Frontal cortex (tissue), 4 donors: ENCODE measurements at places on chromosomes 12 and 14. TPM values are rescaled to one million over a fixed set of nuclear protein-coding genes. Genes with fewer than 3 reads are reported as not detected.

GRCh38 chr14:50018201-50018932 is 98.0 kb downstream of the VCPKMT start:
- DNase-seq: no peak

- DNase-seq: no peak
Measured at GRCh38 chr12:30905463-30906009, 21.0 kb upstream of the TSPAN11 start.

DNA sequence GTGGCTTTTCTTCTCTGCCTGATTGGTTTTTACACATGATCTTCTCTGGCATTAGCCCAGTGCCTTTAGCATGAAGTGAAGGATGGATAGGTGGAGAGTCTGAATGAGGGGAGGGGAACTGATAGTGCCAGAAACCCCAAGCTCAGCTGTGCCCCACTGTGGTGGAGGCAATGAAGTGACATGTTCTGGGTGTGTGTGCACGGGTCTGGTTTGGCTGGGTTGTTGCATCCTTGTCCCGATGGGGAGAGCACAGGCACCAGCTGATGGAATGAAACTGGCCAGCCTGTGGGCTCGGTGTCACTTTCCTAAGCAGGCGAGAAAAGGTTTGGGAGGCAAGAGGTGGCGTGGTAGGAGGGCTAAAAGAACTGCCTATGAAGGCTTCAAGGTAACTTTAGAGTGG is 65.3 kb downstream of the CACNA1C start:
- no peak for DNase-seq

- no peak for DNase-seq
Measured at GRCh38 chr12:43675048-43675904, 83.3 kb downstream of the PUS7L start.

- no peak for DNase-seq
Measured at GRCh38 chr12:54038871-54039414, 6.1 kb downstream of the HOXC5 start.

DNA sequence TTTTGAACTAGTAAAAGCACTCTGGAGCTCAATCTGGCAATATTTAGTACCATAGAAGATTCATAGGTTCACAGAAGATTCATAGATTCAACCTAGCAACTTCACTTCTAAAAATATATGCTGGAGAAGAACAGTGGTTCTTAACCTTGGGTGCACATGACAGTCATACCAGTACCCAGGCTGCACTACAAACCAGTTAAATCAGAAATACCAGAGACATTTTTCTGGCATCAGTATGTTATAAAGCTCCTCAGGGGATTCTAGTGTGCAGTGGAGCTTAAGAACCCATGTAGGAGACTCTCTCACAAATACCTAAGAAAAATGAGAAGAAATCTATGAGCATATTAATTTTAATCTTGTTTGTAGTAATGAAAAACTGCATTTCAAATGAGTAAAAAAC is 46.6 kb downstream of the CNTN1 start:
- no peak for DNase-seq

- DNase-seq: no peak
Measured at GRCh38 chr12:82855872-82856271, 169.2 kb downstream of the TMTC2 start.

DNA sequence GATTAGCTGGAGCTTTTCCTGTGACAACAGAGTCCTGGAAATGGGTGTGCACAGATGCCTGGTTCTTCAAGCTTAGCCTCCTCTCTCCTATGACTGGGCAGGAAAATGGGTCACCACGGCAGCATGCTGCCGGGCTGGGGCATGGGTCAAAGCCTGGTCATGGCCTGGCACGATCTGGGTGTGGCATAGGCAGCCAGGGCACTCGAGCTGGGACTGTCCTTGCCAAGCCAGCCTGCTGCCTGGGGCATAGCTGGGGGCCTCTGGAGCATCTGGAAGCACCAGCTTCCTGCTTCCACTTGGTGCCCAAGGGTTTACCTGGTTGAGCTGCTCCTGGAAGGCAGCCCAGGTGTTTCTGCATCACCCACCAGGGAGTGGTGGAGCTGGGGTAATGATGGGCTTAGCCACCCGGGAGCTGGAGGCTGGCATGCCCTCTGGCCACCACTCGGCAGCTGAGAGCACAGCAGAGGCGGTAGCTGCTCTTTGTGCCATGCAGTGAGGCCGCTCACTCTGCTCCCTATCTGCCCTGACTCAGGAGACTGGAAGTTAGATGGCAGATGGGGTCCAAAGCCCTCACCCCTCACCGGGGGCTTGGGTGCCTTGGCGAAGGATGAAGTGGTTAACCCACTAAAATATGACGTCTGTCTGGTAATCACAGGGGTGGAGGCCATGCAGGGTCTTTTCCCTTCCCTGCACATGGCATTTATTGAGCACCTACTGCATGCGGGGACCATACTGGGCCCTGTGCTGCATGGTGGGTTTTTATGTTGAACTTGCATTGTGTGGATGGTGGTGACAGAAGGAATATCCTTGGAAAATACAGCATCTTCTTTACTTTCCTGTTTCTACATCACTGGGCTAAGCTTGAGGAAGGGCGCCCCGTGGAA is 1.7 kb downstream of the OTUB2 start:
- DNase-seq: no peak

- no peak for DNase-seq
Measured at GRCh38 chr12:127928615-127929571, 338.1 kb upstream of the TMEM132C start.

DNA sequence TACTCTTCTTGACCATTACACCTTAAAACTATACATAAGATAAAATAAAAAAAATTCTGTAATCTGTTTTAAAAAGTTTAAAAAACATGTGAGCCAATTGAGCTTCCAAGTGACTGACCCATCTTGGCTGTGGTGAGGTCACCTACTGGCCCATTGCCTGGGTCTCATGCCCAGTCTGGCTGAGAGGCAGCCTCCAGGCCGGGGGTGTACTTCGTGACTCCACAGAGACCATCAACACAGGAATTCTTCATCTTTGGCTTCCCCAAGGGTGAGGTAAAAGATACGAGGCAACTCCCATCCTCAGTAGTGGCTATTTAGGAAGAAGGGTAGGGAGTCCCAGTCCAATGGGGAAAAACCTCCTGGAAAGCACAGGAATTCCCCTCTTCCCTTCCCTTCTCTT is 113.2 kb downstream of the APAF1 start:
- DNase-seq: peak; percentile 49

GRCh38 chr14:35416108-35416750 is 11.7 kb upstream of the NFKBIA start:
- DNase-seq: no peak

GRCh38 chr12:132551641-132552031 is 58.7 kb downstream of the LRCOL1 start:
- DNase-seq: no peak

DNA sequence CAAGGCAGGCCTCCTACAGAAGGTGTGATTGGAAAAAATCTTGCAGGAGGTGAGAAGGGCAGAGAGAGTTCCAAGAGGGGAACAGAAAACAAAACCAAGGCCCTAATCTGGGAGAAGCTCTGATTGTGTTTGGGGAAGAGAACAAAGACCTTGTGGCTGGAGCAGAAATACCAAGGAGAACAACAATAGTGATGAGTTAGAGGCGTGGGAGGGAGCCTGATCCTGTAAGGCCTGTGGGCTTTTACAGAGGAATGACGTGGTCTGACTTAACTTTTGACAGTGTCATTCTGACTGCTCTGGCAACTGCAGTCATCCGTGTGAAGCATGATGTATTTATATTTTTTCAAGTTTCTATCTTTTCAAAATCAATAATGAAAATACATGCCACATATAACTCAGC is 200.6 kb downstream of the ANO4 start:
- no peak for DNase-seq

- no peak for DNase-seq
Measured at GRCh38 chr12:63410197-63410596, 258.1 kb downstream of the DPY19L2 start.

DNA sequence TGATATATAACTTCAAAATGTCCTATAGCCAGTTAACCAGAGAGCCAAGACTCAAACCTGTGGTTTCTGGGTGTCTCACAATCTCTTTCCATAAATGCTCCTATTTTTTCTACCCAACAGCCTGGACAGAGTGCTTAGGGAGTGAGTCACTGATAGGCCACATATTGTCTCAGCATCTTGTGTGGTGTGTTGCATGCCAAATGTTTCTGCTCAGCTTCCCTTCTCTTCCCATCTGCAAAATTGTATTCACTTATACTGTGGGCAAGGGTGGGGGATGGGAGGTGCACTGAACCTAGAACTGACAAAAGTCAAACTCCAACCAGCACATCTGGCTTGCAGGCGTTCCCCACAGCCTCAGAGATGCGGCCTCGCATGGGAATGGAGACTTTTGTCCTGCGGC is 123.3 kb downstream of the KCNA5 start:
- DNase-seq: no peak

DNA sequence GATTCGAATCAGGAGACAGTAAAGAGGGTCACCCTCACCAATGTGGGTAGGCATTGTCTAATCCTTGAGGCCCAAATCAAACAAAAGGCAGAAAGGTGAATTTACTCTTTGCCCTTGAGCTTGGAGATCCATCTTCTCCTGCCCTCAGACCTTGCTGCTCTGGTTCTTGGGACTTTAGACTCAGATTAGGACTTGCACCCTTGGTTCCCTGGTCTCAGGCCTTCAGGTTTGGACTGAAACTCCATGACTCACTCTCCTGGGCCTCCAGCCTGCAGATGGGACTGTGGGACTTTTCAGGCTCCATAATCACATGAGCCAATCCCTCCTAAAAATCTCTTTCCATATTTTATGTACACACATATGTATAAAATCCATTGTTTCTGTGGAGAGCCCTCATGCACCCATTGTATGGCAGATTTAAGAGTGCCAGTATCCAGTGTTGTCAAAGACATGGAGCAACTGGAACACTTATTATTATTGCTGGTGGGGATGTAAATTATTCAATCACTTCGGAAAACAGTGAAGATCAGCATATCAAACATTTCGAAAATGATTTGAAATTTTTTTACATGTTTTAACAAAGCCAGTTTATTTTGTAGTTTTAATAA is 48.7 kb downstream of the EID3 start:
- no peak for DNase-seq

SVOP gene
- 40.8 TPM for total RNA-seq

OR10A7 gene
- total RNA-seq: not detected

C12orf54 gene
- total RNA-seq: not detected

CISTR gene
- not detected for total RNA-seq

TPH2 gene
- total RNA-seq: under 0.01 TPM

KRT6C gene
- not detected for total RNA-seq

IFNG-AS1 gene
- total RNA-seq: not detected

ABCC9 gene
- 13.0 TPM for total RNA-seq

NYNRIN gene
- 9.8 TPM for total RNA-seq

CD163 gene
- 1.6 TPM for total RNA-seq

TPCN1 gene
- total RNA-seq: 2.4 TPM

TMEM63C gene
- 8.6 TPM for total RNA-seq
